T-helper 22 cell (primary cell): ENCODE measurements at places on chromosomes 2 and 18.
A peak's percentile ranks its signal among the peaks of the same experiment; 100 is the strongest.

GRCh38 chr18:76938619-76939018 lies 116.3 kb downstream of the ZNF236 start:
- no peak for DNase-seq

DNA sequence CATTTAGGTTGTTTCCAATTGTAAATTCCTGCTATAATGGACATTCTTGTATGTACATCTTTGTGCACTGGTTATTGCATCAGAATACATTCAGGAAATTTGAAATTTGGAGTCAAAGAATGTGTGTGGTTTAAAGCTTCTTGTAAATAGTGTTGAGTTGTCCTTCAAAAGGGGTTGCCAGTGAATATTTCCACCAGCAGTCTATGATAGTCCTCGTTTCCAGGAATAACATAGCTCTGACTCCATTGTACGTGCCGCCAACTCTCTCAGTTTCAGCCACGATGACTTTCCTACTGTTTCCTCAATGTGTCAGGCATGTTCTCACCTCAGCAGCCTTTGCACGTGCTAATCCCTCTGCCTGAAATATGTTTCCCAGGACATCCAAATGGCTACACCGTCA lies 10.9 kb upstream of the HS6ST1 start:
- no peak for DNase-seq

DNA sequence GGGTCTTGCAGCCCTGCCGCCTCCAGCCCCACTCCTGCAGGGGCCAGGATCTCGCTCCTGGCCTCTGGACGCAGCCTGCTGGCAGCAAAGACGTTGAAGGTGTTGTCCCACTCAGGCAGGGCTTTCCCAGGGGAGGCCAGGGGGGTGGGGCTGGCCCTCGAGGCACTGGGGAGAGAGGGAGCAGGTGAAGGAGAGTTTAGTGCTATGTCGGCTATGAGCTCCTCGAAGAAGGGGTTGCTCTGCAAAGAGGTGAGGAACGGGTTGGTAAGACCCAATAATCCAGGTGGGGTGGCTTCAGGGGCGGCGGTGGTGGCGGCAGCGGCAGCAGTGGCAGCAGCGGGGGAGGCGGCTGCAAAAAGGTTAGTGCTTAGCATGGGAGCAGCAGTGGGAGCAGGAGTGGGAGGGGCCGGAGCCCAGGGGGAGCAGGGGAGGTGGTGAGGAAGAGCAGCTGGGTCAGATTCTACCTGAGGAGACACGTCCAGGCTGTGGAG lies 9.7 kb upstream of the SFXN5 start:
- no peak for DNase-seq

DNA sequence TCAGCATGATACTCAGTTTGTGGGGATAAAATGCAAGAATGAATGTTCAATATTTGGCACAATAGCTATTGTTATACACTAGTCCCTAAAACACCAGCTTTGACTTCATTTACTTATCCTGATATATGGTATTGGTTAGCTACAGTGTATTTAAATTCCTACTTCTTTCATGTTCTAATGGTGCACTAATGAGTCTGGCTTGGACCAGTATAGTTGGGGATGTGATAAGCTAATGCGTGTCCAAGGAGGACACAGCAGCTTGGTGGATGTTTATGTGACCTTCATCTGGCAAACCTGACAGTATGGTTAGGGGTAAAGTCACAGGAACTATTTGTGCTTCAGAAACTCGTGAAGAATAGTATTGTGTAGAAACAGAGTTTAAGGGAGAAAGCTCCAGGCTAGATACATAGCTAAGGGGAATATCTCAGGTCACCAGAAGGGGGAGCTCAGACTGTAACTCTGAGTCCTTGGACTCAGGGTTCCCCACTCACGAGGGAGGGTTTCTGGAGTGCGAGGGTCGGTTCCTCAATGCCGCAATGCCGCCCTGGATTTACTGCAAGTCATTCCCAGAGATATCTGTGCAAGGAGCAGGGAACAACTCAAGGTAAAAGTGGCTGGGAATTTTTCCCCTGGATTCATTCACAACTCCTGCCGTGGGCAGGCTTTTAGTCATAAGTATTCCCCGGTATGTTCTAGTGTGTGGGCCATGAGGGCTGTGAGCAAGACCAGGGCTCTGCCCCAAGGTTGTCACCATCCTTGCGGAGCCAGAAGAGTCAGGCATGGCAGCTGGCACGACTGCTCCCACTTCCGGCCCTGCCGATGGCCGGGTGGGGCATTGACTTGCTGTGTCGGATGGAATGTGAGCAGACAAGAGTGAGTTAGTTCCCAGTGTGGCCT lies 14.5 kb downstream of the IL1R2 start:
- no peak for DNase-seq

DNA sequence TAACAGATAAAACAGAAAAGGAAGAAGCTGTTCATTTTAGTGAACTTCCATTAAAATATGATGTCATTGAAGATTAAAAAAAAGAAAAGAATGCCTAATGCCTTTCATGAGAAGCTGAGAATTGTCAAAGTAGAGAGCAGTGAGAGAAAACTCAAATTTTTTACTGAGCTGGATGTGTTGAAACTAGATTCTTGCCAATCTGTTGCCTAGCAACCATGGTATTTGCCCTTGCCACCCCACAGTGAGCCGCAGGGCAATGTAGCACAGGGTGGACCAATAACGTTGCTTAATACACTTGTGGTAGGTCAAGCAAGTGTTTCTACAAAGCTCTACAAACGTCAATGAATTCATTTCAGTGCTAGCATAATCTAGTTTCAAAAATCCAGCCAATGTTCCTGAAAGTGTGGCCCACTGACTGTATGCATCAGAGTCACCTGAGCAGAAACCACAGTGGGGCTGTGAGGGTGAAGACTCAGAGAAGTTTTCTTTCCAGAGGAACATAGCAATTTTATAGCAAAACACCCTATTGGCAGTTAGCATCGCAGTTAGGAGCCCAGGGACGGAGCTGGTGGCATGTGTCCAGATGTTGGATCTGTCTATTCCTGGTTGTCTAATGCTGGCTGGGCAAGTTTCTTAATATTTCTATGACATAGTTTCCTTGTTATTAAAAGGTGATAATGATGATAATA lies 132.2 kb downstream of the DOCK10 start:
- DNase-seq, result peak; percentile 25

GRCh38 chr18:79962835-79963657 lies 1.4 kb upstream of the HSBP1L1 start:
- DNase-seq, result no peak

GRCh38 chr2:202822411-202822810 lies 49.2 kb downstream of the ICA1L start:
- no peak for DNase-seq

DNA sequence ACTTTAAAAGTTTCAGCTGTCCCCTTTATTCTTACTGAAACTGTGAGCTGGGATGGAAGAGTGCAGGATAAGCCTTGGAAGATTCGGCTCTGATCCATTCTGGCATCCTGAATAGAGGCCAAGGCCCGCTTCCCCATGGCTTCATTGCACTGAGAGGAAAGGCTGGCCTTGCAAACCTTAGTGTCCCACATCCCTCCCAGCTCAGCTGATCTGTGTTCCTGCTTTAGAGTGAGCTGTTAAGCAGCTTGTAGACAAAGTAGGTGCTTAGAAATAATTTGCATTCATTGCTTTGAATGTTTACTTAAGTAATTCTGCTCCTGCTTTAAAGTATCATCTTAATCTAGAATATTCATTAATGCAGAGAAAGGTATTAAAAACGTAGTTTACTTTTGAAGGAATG lies 169.6 kb upstream of the BOD1L2 start:
- DNase-seq, result no peak

GRCh38 chr18:10440884-10441283 lies 13.6 kb upstream of the APCDD1 start:
- no peak for DNase-seq

- peak; percentile 54 for DNase-seq
These were observed 61.6 kb downstream of the ST3GAL5 start for GRCh38 chr2:85826990-85827878.

DNA sequence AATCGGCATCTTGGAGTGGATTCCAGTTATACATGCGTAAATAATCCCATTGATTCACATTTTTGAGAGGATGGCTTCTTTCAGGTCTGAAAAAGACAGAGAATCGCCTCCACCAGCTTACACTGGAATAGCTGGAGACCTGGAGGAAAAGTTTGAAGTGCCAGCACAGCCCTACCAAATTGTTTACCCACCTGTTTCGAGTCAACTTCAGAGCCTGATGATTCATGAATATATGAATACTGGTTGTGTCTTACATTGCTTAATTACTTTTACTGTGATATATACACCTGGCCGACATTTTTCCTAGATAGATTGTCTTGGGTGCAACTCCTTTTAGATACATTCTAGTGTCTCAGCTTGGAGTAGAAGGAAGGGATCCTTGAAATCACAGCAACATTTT lies 335 bp upstream of the NCKAP5 start:
- no peak for DNase-seq

GRCh38 chr2:180630756-180631155 lies 349.6 kb upstream of the UBE2E3 start:
- DNase-seq, result no peak

- DNase-seq, result no peak
These were observed 44.9 kb upstream of the ASB18 start for GRCh38 chr2:236308855-236309668.

DNA sequence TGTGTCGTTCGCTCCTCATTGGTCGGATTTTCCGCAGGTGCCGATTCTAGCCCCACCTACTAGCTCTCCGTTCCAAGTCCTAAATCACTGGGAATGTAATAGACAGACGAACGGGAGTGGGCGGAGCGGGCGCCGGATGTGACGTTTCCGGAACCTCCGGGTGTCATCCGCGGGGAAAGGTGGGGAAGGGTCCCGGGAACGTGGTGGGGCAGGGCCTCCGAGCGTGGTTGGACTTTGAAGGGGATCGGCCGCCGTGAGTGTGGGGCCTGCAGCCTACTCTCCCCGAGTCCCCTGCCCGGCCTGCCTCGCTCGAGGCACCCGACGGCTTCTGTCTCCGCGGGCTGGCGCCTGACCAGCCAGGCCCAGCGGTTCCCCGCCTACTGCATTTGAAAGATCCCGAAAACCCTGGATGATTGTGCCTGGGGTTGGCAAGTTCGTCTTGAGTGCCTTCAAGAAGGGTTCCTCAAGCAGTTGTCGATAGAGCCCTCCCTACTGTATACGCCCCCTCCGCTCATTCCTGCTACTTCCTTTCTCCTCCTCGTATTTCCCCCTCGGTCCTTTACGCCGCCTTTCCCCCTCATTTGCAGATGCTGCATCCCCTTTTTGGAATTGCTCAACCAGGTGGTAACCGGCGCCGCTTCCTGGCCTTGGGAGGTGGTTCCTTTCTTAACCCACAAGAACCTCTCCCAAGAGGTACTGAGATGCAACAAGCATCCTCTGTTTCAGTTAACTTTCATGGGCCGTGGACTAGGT lies at the start of gene STAMBP:
STAMBP (plus strand) TSS at position 144 of the 753 bp plus-strand sequence. CDS start 1,896 bp downstream, outside the sequence.
- peak; percentile 88 for DNase-seq

DNA sequence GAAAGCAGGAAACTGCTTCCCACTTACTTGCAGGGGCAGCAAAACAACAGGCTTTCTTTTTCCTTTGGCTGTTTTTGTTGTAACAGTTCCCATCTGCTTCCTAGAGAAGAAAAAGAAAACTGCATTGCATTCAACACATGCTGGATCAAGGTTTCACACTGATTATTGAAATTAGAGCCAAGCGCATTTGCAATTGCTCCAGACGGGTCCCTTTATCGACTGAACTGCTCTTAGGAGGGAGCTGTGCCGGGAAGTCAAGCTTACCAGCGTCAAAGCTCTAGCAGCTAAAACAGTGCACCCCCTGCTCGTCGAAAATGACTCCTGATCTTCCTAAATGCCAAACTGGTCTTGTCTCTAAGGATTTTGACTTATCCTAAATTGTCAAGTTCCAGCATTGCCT lies 164.0 kb upstream of the SESTD1 start:
- DNase-seq, result no peak

DNA sequence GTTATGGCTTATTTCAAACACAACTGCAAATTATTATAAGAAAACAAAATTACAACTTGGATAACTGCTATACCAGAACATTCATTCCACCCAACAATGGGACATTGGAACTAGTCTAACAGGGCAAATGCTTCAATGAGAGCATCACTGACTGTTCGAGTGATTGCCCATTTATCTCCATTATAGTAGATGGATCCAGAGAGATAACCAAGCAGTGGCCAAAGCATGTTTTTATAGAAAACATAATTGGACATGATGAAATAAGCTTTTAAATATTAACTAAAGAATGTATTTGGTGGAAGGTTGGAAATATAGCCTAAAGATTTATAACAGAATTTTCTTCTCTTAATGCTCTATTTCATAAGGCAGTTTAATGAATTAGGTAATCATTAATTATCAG lies 634.8 kb downstream of the NUP35 start:
- DNase-seq, result no peak

GRCh38 chr18:25743646-25744151 lies 346.7 kb downstream of the SS18 start:
- DNase-seq, result no peak
